Stimulated activated CD8-positive, alpha-beta memory T cell treated with anti-CD3 and anti-CD28 coated beads, Interleukin-7, amount 100 ng/mL, for 1 hour (primary cell): ENCODE measurements at places on chromosomes 4 and X.

DNA sequence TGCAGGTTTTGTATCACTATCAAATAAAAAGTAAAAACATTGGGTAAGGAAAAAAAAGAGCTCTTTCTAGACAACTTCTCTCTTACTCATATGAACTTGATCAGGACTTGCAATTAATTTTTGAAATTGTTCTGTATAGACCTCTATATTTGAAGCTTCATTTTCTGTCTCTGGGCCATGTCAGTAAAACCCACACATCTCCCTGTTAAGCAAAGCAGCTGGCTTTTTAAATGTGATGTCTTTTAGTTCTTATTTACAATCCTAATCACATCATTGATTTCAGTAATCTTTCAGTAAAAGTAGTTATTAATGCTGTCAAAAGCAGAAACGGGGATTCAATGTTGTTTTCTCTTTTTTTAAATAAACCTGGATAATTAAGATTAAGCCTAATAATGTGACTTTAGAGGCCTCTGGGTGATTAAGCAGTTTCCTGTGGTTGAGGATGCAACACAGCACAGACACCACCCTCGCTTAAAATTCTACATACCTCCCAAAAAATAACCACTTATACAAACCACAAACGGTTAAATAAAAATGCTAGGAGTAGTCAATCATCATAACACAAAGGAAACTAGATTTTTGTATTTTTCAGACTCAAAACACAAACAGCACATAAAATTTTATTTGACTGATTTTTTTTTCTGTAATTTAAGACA is 5.2 kb upstream of the PCDH10 start:
- no peak for DNase-seq

DNA sequence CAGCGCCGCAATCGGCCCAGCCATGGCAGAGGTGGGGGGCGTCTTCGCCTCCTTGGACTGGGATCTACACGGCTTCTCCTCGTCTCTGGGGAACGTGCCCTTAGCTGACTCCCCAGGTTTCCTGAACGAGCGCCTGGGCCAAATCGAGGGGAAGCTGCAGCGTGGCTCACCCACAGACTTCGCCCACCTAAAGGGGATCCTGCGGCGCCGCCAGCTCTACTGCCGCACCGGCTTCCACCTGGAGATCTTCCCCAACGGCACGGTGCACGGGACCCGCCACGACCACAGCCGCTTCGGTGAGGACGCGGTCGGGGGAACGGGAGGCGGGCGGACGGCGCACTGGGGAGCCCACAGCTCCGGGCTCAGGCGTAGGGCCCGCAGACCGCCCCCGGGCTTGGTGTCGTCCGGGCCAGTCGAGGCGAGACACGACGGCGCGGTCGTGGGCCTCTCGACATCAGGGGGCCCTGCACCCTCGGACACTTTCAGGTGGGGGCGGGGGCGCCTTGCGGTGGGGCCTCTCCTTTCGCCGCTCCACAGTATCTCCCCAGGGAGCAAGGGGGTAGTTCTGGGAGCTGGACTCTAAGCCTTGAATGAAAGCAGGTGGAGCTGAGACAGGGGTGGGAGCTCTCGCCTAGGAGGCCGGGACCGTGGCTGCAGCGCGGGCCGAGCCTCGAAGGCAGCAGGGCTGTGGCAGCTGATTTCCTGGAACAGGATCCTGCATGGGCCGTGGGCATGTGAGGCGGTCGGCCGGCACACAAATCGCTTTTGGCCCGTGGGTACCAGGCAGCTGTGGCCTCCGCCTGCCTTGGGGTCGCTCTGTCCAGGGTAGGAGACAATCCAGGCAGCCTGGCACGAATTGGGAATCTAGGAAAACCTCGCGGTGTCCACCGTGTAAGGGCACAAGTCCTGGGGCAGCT is 722 bp downstream of the FGF16 start:
- no peak for DNase-seq

GRCh38 chr4:185711726-185712125 is 100.3 kb downstream of the SORBS2 start:
- DNase-seq = no peak

DNA sequence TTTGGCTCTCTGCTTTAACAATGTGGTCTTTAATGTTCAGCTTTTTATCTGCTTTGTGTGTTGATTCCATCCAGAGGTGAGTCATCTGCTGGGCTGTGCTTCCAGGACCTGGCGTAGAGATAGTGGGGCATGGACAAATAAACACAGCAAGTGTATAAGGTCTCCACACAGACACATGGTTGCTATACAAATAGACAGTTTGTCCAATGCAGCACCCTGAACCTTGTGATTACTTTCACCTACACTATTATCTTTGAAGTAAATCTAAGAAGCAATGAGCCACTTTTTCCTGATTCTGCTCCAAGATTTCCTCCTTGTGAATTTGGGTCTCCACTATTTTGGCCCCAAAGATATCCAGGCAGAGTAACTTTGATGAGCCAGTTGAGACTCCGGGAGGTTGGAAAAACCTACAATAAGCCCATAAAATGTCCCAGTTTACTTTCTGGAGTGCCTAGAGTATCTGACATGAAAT is 12.1 kb downstream of the PPARGC1A start:
- DNase-seq = no peak

- no peak for DNase-seq
These were observed 356.8 kb downstream of the TLL1 start for GRCh38 chr4:166229799-166230198.

GRCh38 chr4:168797738-168798375 is 212.2 kb downstream of the CBR4 start:
- no peak for DNase-seq

- DNase-seq = no peak
These were observed 8.2 kb upstream of the TEX11 start for GRCh38 chrX:70916754-70917153.

- DNase-seq = no peak
These were observed 7.4 kb downstream of the ADRA2C start for GRCh38 chr4:3773552-3774001.

DNA sequence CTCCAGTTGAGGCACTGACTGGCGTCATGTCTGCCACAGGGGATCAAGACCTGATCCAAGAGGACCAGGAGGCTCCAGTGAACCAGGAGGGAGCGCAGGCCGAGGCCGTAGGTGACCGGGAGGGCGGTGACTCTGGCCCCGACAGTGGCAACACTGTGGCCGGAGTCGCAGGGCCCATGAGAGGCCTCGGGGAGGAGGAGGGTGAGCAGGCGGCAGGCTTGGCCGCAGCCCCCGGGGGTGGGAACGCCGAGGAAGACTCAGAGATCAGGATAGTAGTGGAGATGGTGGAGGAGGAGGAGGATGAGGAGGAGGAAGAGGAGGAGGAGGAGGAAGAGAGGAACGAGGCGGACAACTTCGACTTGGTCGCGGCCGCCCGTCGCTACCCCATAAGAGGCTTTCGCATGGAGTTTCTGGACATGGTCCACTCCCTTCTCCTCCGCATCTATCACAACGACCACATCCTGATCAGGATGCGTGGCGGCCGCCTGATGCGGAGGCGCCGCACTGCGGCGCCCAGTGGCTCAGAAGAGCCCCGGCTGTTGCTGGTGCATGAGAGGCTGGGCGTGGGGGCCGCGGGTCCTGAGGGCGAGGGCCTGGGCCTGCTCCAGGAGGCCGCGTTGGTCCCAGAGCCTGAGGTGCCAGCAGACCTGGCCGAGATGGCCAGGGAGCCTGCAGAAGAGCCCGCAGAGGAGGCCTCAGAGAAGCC is 560 bp downstream of the CT47C1 start:
- DNase-seq = no peak

GRCh38 chrX:39519030-39519488 is 578.7 kb downstream of the BCOR start:
- DNase-seq = no peak

DNA sequence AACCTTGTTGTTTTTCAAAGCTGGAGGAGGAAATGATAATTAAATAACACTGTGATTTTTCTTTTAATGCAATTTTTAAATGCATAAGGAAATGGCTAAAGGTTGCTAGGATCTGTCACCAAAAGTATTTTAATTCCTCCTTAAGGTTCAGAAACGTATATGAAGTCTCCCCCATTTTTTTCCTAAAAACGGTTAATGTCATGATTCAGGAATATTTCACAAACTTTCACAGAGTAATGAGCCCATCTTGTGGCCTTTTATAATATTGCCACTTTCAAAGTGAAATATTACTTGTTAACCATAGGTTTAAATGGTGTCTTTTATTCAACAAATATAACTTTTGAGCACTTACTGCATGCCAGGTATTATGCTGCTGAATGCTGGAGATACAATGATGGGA is 99.5 kb upstream of the USP38 start:
- no peak for DNase-seq

DNA sequence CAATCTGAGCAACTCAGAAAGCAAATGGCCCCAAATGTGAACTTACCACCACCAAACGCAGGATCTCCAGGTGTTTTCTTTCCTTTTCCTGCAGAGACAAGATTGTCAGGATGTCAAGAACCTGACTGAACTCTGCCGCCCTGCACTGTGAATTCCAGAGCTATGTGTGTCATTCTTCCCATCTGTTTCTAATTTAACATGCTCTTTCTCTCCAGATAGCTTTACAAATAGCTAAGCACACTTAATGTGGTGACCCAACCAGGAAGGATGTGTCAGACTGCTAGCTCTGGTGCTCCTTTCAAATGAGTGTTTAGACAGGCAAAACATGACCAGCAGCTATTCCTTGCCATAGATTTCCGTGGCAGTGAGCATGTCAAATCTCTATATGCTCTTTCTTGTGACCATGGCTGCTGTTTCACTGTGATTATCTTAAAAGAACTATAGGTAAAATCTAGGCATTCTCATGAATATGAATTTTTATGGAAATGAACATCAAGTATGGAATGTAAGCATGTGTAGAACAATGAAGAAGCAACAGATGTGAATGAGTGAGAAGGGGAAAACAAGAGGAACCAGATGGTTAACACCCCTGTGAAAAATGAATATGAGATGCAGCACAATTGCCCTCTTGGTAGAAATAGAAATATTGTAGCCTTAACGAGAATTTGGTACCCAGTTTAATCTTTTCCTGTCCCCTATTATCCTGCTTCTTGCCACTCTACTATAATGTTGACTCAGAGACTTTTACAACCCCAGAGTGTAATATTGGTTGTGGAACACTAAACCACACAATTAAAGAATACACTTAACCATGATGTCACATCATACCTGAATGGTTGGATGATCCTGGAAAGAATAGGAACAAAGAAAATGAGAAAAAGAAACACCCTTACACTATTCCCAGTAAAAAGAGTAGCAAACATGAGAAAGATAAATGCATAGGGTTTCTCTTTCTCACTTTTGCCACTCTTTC is 247.8 kb upstream of the DKK2 start:
- DNase-seq = no peak

DNA sequence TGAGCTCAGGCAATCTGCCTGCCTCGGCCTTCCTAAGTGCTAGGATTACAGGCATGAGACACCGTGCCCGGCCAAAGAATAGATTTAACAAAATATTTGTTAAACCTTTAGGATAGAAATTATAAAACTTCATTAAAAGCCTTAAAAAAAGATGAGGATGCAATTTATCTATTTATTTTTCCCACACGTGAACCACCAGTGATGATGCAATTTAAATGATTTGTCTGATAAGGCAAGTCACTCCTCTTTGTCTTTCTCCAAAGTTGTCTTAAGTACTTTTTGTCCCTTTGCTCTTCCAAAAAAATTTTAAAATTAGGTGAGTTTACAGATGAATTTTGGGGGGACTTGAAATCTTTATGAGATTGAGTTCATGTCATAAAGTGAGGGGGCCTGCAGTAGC is 58.2 kb downstream of the SLC34A2 start:
- DNase-seq = no peak

DNA sequence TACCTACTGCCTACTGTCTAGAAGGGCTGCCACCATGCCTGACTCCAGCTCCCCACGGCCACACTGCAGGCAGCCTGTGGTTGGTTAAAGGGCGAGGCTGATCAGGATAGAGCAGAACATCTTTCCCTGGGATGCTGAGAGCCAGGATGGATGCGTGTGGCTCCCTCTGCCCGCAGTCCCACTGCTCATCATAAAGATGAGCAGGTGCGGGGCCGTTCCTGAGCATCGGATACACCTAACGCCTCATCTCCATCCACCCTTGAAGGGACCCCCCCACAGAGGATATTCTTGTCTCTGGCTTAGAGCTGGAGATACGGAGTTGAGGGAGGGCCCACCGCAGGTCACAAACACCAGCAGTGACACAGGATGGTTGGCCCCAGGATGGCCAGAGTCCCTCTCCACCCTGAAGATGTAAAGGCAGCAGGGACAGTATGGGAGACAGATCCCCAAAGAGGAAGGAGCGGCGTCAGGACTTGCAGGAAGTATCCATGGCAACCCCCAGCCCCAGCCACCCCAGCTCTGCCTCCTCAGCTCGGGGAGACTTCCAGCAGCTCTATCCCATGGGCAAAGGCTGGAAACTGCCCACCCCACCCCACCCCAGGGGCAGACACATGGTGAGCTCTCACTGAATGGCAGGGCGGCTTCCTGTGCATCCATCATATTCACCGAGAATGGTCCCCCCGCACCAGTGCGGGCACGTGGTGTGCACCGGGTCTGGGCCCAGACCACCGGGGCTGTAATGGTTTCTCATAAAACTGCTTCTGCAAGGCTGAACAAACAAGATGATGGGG is 19.3 kb downstream of the PPP2R2C start:
- DNase-seq = no peak

DNA sequence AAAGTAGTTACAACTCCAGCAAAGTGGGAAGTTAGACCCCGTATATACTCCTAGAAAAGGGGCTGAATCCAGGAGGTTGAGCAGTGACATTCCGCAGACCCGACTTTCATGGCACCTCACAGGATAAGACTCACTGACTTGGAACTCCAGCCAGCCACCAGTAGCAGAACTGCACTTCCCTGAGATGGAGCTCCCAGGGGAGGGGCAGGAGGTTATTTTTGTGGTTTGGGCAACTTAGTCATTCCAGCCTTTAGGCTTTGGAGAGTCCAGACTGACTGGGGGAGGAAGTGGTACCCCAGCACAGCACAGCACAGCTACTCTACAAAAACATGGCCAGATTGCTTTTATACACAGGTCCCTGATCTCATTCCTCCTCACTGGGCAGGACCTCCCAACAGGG is 319.1 kb downstream of the PCDH19 start:
- DNase-seq = no peak

GRCh38 chr4:184273166-184274147 is 55.8 kb upstream of the ENPP6 start:
- no peak for DNase-seq

DNA sequence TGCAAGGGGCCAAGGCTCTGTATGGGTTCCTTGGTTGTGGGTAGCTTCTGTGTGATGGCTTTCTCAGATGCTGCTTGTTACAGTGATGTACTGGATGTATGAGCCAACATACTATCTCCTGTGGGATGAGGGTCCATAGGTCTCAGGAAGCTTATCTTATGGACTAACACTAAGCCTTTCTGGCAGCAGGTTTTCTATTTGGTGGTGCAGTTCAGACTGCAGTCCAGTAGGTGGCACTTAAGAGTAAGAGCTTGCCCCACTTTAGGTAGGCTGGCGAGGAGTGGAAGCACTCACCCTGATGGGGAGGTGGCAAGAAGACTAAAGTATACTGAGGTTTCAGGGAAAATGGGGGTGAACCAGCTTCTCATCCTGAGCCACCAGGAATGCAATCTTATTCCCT is 306.7 kb upstream of the MAOA start:
- no peak for DNase-seq

DNA sequence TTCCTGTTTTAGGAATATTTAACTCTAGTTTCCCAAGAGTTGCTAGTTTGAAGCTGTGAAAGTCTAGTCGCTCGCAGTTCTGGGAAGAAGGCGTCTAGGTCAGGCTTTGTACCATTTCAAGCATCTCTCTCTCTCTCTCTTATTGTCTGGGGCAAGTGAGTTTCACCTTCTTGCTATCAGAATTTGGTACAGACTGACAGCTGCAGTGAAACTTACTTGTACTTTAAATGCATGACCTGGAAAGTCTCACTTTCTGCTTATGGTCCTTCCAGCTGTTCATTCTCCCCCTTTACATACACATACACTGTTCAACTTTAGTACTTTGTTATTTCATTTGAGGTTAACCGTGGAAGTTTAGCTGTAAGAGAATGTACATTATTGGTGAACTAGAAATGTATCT is 4.4 kb downstream of the FRMPD4 start:
- DNase-seq = no peak
